RKO (cell line): ENCODE measurements at places on chromosomes 2 and 18.
A peak's percentile ranks its signal among the peaks of the same experiment; 100 is the strongest.

- DNase-seq, result no peak
Observed at GRCh38 chr2:27989149-27989548, 98.6 kb downstream of the BABAM2 start.

DNA sequence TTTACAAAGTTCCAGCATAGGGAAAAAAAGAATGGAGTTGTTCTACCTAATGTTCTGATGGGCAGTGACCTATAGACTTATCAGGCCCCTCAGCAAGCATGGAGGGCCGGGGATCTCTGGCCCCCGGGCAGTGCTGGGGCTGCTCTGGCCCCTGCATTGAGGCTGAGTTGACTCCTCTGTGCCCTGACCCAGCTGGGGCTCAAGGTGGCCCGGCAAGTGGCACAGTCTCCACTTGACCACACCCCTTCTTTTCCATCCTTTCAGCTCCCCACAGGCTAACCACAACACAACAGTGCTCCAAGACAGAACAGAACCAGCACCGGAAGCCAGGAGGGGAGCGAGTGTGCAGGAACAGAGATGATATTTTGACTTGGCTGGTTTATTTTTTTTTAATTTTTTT, 19.9 kb downstream of the TOGARAM2 start:
- no peak for DNase-seq

- no peak for DNase-seq
Observed at GRCh38 chr2:4775668-4776067, 916.5 kb upstream of the SOX11 start.

GRCh38 chr2:100692906-100693305, 127.0 kb upstream of the NPAS2 start:
- no peak for DNase-seq

DNA sequence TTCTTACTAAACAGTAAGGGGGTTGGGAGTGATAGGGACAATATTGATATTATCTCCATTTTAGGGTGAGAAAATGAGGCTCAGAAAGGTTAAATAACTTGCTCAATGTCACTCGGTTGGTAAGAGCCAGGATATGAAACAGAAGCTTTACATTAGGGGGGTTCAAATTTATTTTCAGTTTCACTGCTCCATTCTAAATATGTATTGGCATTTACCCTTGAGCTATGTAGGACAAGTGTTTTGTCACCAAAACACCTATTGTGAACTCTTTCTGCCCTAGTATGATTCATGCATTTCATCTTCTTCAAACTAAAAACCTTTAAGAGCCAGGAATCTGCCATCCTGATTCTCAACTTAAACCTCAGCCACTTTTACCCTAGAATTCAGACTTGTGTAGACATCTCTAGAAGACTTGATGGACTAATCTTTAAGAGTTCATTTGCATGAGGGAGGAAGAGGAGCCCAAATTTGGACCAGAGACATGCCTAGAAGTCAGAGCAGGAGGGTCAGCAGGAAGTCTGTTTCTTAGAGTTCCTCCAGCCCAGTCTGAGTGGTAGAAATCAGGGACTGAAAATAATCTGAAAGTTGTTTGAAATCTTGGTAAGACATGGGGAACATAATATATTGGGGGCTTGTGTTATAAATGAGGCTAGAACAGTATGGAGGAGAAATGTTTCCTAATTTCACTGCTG, 129.4 kb upstream of the ATP5MC3 start:
- no peak for DNase-seq

DNA sequence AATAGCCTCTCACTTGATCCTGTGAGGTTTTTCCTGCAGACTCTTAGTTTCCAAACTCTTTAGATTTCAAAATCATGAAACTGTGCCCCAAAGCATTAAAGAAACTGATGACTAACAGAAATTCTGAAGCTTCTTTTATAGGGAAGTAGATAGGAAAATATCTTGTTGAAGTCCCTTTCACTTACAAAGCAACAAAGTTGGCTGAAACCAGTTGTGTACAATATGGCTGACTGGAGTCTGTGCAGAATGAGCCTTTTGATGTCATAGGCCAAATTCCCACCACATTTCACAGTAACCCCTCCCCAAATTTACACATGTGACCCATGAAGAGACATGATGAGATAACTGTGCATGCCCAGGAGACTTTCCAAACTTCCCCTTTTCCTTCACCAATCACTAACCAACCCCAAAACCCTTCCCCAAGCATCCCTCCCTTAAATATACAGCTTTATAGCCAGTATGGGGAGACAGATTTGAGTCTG, 61.7 kb upstream of the NCK2 start:
- DNase-seq, result no peak

GRCh38 chr2:239146011-239146641, 254.7 kb downstream of the HDAC4 start:
- no peak for DNase-seq

GRCh38 chr2:173669271-173669853, 295.8 kb downstream of the SP3 start:
- no peak for DNase-seq

DNA sequence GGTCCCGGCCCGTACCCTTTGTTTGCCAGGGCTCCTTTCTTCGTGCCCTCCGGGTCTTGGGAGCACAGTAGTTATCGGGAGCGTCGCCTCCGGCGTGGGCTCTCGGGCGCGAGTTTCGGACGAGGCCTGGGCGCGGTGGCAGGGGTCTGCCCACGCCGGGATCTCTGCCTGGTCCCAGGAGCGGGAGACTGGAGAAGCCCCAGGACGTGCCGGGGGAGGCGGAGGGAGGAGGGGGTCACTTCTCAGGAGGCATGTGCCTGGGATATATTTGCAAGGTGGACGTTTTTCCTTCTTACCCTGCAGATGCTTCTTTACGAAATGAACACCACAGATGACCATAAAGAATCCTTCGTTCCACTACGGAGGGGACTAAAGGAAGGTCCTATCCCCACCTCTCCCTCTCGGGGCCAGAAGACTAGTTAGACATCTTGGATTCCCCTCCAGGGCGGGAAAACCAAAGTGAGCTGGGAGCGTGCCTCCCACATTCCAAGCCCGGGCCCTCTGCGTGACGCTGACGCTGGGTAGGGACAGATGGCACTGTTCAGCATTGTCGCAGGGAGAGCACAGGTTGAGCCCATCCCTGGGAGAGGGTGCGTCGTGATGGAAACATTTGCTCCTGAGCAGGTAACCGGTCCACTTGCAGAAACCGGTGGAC, 483 bp upstream of the FHL2 start:
- DNase-seq, result peak; percentile 88

- DNase-seq, result no peak
Observed at GRCh38 chr2:149132339-149132738, 93.8 kb downstream of the LYPD6B start.

DNA sequence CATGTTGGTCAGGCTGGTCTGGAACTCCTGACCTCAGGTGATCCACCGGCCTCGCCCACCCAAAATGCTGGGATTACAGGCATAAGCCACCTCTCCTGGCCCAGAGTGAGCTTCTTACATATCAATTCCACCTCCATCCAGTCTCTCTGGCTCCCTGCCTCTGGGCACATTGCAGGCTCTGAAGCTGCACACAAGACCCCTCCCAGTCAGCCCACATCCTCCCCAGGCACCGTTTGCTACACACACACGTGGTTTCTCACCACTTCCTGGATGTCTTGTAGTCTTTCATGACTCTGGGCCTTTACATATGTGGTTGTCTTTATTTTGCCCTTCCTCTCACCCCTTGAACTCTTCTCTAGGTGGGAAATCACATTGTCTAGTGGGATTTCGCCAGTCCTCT, 64.0 kb upstream of the CABLES1 start:
- no peak for DNase-seq

GRCh38 chr2:25227576-25227975, 59.2 kb upstream of the POMC start:
- DNase-seq, result no peak

DNA sequence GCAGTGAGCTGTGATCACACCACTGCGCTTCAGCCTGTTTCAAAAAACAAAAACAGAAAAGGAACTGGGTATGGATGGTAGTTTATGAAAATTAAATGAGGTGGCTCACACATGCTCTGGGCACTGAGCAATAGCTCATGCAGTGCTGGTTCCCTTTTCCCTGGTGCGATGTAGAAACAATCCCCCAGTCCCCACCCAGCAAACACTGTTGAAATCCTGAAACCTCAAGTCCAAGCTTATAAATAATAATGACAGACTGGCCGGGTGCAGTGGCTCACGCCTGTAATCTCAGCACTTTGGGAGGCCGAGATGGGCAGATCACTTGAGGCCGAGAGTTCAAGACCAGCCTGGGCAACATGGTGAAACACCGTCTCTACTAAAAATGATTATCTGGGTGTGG, 55.4 kb upstream of the SMAD2 start:
- DNase-seq, result no peak

DNA sequence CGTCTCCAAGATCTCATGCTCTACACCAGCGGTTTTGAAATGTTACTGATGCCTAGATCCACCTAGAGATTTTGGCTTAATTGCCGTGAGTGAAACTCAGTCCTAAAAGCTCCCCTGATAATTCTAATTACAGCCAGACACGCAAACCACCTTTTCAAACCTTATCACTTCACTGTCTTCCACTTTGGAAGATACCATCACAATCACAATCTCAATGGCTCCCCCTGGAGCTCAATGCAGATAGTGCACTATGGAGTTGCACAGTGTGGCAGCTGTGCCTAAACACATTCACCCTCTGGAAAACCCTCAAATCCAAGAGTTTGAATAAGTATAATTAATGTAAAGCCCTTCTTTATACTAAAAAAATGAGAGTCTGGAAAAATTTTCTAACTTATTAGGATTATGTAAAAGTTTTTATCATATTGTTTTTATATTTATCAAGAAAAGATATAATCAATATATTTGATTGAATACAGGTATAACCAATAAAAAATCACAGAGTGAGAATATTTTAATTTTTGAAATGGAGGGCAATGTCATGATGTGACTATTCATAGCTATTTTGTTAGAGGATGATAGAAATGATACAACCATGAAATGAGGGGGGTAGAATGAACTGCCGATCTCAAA, 102.9 kb upstream of the SLC8A1 start:
- DNase-seq, result peak; percentile 32

DNA sequence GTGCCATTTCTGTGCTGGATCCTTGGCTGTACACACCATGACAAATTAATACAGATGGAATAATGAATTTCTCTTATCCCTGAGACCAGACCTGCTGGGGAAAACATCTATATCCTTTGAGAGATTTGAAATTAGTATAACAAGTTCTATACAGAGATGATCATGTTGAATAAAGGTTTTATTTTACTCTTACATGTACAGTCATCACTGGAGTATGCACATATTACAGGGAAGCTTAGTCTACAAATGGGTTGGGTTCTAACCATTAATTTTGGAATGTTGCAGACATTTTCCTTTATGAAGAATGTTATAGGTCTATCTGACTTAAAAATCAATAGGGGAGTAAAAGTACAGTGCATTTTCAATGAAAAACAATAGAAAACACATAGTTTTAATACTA, 29.9 kb upstream of the MMADHC start:
- DNase-seq, result no peak

- peak; percentile 14 for DNase-seq
Observed at GRCh38 chr2:19073522-19073921, 284.9 kb downstream of the OSR1 start.

- peak; percentile 94 for DNase-seq
Observed at GRCh38 chr2:131105950-131106801, 1.0 kb downstream of the PLEKHB2 start.

- peak; percentile 95 for DNase-seq
Observed at GRCh38 chr2:45173513-45173912, 164.3 kb upstream of the SIX2 start.

GRCh38 chr2:11775384-11775783, 29.0 kb downstream of the LPIN1 start:
- peak; percentile 27 for DNase-seq

DNA sequence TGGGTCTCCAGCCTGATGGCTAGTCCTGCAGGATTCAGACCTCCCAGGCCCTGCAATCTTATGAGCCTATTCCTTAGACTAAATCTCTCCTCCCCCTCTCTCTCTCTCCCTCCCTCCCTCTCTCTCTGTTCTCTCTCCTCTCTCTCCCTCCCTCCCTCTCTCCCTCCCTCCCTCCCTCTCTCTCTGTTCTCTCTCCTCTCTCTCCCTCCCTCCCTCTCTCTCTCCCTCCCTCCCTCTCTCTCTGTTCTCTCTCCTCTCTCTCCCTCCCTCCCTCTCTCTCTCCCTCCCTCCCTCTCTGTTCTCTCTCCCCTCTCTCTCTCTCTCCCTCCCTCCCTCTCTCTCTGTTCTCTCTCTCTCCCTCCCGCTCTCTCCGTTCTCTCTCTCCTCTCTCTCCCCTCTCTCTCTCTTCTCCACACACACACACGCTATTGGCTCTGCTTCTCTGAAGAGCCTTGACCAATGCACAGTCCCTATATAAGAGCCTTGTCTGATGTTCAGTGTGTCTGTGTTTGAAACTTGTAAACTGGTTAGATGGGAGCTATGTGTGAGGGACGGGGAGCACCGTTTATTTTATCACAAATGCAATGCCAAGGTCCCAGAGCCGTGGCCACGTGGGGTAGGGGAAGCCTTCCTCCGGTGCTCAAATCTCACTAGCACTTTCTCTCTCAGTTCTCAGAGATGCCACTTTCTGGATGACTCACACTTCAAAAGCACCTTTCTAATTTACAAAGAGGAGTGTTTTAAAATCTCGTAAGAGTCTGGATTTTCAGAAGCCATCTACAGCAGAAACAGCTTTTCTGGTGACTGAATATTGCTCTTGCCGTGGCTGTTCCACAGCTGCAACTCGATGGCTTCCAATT, 9.4 kb upstream of the PRLH start:
- DNase-seq, result no peak

GRCh38 chr2:144004742-144005141, 515.2 kb downstream of the ZEB2 start:
- no peak for DNase-seq

DNA sequence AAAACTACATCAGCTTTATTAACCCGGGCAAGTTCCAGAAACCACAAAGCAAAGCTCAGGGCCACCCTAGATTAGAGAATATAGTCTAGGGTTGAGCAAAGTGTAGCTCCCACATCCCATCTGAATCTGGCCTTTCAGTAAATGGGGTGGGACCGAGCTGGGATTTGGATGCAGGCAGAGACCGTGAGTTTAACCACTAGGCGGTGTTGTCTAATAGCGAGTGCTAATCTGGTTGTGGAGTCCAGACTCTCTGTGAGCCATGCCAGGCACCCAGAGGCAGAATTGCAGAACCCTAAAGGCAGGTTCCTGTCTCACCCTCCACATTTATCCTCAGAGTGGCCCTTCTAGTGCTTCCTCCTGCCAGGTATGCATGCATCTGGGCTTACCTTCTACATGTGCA, 435.9 kb downstream of the TSN start:
- peak; percentile 47 for DNase-seq

DNA sequence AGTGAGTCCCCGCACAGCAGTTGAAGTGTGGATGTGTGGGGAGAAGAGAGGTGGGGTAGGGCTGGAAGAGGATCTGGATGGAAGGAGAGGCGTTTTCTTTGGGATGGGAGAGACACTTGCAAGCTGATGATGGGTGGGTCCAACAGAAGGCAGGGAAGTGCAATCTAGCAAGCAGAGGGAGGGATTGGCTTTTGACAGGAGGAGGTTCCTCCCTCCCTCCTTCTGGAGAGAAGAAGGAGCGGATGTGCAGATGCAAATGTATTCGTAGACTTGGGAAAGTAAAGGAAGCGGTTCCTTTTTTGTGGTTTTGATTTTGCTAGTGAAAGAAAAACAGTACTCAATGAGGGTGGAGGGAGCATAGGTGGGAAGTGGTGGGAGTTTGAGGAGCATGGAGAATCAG, 48.9 kb downstream of the LAMA3 start:
- DNase-seq, result no peak
